ENCODE measurements at places on chromosomes 3 and 15.
A peak's percentile ranks its signal among the peaks of the same experiment; 100 is the strongest.

- DNase-seq: peak; percentile 48
These were observed 524 bp downstream of the IGF1R start for GRCh38 chr15:98648654-98649471.

- DNase-seq: no peak
These were observed 15.4 kb downstream of the SCN5A start for GRCh38 chr3:38634111-38634510.

DNA sequence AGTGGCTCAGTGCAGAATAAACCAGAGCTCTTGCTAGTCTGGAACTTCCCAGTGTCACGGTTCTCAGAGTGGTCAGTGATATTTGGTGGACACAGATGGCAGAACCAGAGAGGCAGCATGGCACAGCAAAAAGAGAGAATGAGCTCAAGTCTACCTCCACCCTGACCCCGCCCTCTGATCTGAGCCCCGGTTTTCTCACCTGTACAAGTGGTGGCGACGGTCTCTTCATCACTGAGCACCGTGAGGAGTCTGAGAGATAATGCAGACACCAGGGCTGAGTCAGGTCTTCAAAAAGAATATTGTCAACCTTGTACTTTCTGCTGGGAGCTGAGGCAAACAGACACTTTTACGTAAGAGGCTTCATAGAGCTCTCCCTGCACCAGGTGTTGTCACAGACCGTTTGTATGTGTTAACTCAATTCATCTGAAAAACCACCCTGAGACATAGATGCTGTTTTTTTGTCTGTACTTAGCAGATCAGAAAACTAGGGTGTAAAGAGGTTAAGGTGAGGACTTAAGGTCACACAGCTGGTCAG lies 13.2 kb downstream of the FGD5 start:
- DNase-seq: no peak

DNA sequence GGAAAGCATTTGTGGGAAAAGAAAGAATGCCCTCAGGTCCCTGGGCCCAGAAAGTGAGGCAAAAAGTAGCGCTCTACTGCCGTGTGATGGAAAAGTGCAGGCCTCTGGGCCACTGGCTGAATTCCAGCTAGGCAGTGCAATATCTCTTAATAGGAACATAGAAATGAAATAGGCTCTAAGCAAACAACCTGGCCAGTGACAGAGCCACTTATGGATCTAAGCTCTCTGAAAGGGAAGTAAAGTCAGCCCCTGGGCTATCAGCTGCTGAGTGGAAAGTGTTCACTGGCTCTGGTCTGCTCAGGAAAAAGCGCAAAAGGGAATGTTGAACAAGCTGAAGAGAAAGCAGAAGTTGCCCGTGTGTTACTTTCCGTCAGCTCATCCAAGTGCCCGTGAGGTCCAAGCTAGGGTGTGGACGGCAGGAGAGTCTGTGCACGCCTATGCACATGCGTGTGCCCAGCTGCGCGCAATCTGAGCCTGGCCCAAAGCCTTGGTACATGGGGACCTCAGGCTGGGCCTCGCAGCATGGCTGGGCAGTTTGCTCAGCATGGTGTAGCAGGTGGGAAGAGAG lies 74.0 kb upstream of the RAD18 start:
- DNase-seq: no peak

GRCh38 chr15:62626903-62627302 lies 415.6 kb upstream of the TPM1 start:
- no peak for DNase-seq

DNA sequence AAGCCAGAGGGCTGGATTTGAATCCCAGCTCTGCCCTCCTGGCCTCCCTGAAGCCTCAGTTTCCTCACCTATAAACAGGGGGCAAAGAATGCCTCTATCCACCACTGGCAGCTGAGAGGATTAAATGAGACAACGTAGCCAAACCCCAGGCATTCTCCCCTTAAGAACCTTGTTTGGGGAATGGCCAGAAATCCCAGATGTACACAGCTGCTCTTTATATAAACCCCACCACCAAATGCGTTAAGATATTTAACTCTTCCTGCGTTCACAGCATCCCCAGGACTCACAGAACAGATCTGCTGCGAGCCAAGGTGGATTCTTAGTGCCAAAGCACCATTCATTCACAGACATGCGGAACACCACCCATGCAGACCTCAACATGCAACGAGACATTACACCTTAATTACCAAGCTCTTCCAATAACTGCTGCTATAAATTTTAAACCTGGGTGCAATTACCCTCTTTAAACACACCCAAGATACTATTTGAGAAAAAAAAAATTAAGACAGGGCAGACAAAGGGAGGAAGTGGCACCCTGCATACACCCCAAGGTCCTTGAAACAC lies 5.2 kb downstream of the TLE3 start:
- DNase-seq: no peak

DNA sequence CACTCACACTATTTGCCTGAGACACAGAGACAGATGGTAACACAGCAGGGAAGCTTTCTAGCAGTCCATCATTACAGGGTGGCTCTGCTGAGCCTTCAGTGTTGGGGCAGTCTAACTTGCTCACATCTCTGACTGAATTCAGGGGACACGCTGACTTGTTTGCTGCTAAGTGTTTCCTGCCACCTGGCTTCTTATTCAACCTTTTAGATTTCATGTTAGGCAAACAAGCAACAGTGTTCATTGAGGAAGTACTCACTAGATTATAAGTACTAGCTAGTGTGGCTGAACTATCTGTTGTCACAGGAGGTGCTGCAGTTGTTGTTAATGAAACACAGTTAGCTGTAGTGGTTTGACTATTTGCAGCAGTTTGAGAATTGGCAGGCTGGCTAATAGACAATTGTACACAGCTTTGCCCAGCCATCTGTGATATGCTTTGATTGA lies 37.3 kb downstream of the USF3 start:
- no peak for DNase-seq

DNA sequence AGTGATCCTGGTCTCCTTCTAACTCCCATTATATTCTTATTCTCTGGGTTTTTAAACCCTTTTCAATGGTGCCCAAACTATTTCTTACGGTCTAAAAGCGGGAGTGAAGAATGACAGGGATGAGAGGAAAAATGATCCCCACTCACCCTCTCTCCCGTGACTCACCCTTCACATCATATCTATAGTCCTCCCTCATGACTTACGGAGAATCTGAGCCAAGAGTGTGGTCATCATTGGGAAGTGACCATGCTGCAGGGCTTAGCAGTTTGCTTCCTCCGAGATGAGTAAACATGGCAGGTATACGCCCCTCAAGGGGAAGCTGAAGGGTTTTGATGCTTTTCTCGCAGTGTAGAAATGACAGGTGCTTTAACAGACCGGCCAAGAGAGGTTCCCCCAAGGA lies 274.0 kb downstream of the RYR3 start:
- no peak for DNase-seq

- DNase-seq: no peak
These were observed 8.7 kb downstream of the KBTBD13 start for GRCh38 chr15:65085207-65085753.

DNA sequence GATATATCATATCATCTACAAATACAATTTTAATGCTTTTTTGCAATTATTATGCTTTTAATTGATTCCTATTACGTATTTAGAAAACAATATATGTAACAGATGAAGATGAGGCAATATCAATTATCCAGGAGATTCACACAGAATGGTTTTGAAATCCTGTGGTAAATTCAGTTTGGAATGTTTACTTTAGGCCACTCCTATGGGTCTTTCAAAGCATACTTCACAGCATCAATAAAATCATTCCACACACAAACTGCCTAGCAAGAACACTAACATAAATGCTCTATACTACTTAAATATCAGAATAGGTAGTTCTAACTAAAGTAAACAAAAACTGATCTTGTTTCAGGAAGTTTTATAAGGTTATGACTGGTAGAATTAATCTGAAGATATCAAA lies 90.5 kb downstream of the FAM227B start:
- no peak for DNase-seq

GRCh38 chr15:80856809-80857377 lies 77.7 kb downstream of the CEMIP start:
- no peak for DNase-seq

- DNase-seq: no peak
These were observed 507.1 kb downstream of the IGSF11 start for GRCh38 chr3:118527514-118528044.

DNA sequence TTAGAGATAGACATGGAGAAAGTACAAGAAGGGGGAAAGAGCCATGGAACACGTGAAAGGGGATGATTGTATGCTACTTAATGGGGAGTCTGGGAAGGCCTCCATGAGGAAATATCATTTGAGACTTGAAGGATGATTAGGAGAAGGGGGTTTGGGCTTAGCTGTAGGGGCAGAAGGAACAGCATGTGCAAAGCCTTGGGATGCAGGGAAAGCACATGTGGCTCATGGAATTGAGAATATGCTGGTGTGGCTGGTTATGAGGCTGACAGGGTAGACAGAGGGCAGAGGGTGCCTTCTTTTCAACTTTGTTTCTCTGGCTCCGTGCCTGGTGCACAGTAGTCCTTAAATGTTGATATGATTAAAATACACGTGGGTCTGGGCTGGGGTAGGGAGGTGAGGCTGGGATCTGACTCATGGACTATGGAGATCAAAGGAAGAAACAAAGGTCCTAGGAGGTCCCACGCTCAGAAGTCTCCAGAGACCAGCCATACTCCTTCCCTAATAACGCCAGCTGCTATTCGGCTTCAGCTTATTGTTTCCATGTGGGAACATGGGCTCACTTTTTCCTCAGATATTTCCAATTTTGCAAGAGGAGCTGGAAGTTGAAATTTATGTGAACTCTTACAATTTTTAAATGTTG lies 1.1 kb downstream of the GTF2E1 start:
- DNase-seq: no peak

All from stimulated activated naive CD8-positive, alpha-beta T cell treated with anti-CD3 and anti-CD28 coated beads, Interleukin-15, amount 100 ng/mL, for 72 hours (primary cell).